AG09309 (cell line): ENCODE measurements at places on chromosomes 12 and 14.

- no peak for DNase-seq
Observed at GRCh38 chr14:103393676-103394626, 8.7 kb downstream of the MARK3 start.

GRCh38 chr12:51370667-51371066 lies 20.5 kb downstream of the GALNT6 start:
- no peak for DNase-seq

DNA sequence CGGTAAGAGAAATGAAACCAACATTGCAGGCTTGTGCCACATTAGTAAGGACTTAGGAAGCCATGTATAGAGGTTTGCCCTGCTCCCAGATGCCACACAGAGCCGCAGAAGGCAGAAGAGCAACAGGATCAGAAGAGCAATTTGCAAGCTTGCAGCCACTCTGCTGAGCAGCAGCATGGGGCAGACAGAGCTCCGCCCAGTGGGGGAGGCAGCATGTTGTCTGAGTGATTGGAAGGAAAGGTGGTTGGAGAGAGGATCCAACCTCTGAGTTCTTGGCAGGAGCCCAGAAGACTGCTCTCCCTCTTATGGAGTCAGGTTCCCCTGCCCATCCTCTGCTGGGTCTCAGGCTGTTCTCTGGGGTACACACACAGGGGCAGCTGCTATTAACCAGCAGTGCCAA lies 2.3 kb upstream of the KRT6A start:
- DNase-seq: no peak

- no peak for DNase-seq
Observed at GRCh38 chr12:96872961-96873360, 34.1 kb upstream of the NEDD1 start.

GRCh38 chr12:122887819-122888212 lies 8.1 kb downstream of the VPS37B start:
- DNase-seq: no peak

DNA sequence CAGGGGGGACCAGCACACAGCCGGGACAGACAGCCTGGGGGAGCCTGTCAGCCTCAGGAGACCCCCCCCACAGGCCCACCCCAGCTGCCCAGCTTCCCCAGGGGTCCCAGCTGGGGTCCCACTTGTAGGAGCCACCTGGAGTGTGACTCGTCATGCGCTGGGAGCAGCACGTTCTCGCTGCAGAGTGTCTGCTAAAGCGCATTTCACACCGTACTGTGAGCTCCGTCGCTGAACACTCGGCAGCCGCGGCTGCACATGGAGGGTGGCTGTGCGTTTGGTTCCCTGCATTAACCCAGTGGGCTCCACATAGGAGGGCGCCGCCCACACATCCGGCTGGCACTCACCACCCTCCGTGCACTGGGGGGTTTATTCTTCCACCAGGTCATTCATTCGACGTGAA lies 56.7 kb downstream of the FBRSL1 start:
- no peak for DNase-seq
